CD4-positive, CD25-positive, alpha-beta regulatory T cell (primary cell): ENCODE measurements at places on chromosomes 12 and 14.
A peak's percentile ranks its signal among the peaks of the same experiment; 100 is the strongest.

DNA sequence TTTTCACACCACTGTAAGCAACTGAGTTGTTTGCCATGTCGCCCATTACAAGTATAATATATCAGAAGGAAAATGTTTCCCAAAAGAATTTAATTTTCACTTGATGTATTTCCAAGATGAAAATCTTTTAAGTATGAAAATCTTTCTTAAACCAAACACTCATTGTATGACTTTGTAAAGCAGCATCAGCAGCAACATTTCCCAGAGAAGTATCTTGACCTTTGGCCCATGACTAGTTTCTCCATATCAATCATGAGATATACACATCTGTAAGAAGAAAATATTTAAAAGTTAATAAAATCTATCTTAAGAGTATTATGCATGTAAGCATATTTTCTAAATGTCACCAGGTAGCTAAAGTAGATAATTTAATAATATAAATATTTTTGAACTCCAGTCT lies 52.8 kb downstream of the ATP2B1 start:
- no peak for DNase-seq

GRCh38 chr14:91841065-91841464 lies 26.3 kb downstream of the TC2N start:
- DNase-seq: no peak

- no peak for DNase-seq
These were observed 430.3 kb downstream of the RAD51B start for GRCh38 chr14:68249661-68250451.

DNA sequence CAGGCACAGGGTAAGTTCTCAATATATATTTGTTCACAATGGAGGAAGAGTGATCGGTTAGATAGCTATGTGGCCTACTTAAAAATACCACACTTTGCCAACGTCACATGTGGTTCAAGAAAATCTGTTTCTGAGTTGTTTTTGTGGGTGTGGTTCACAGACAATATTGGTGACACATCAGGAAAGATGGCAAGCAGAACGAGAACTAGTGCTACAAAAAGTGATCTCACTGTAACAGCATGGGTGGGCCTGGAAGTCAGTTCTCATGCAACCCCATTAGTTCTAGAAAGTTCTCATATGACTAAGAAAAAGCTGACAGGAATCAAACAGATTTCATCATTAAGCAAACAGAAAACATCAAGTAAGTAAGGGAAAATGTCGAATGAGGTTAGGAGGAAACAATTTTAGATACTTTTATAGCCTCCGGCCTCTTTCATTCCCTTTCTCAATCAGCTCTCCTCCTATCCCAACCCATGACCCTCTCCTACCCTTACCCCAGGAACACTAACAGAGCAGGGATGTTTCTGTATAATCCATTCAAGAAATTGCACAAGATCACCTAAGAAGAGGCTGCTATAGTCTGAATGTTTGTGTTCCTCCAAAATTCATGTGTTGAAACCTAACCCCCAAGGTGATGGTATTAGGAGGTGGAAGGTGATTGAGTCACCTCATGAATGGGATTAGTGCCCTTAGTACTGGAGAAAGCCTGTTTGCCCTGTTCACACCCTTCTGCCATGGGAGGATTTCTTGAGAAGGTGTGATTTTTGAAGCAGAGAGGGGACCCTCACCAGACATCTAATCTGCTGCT lies 15.5 kb upstream of the NTN4 start:
- peak; percentile 17 for DNase-seq

DNA sequence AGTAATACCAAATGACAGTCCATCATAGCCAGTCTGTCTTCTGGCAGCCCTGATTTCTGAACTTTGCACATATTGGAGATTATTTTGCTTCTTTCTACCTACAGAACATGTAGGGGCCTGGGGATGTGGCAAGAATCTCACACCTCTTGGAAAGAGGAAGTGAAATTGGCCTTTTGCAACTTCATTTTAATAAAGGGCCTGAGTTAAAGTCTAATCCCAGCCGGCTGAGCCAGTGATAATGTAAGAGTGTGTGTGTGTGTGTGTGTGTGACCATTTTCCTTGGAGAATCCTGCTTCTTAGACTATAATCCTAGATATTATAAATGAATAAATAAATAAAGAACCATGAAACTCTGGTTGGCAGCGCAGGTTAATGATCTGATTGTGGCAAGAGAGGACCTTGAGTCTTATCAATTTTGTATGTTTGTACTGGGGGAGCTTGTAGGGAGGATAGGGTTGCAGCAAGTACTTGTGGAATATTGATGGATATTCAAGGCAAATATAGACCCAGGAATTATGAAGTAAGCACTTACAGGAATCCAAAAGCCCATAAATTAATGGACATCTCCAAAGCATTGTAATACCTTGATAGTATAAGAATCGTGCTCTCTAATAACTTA lies 233.2 kb upstream of the AMIGO2 start:
- no peak for DNase-seq

- peak; percentile 73 for DNase-seq
These were observed at the start of gene ACOT6 for GRCh38 chr14:73612339-73613045. TSS of gene ACOT6 (plus strand) at chr14:73612517. CDS start at chr14:73612572, 55 bp downstream.
